Hematopoietic multipotent progenitor cell (in vitro differentiated cells): ENCODE measurements at places on chromosomes 1 and 21.

DNA sequence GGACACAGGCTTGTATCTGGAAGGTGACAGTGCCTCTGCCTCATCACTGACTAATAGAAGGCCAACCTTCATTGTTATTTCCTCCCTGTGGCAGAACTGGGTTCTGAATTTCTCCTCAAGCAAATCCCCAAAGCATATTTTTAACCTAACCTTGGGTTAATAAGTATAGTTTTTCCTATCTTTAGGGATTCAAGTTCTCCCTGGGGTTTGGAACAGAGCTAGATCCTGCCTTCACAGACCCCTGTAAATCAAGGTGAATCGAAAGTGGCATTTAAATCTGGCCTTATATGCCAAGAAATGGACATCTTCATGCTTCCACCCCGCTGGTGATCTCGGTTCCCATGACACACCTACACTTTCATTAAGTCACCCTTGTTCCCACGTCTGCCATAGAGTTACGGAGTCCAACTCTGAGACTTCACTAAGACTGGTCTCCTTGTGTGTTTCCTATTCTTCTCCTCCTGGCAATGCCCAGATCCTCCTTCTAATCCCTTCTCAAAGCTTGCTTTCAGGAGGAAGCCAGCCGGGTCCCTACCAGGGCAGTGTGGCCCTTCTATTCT is 4.3 kb upstream of the CHI3L2 start:
- DNase-seq: no peak

DNA sequence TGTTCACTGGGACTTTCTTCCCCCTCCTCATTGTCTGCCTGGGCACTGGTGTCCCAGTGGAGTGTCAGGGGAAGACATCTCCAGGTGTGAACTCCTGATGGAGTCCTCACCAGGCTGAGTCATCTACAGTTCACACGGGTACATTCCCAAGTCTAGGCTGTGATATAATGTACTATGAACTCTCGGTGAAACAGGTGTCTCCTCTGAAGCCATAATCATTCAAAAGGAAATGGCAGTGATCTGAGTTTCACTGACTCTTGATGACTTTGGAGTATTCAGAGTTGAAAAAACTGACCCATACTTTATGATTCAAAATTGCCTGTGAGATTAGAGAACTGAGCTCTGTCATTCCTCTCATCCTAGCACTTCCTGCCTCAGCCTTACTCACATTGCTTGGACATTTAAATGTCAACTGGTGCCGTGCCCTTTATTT is 9.1 kb downstream of the LAMC2 start:
- DNase-seq: no peak

GRCh38 chr1:26945138-26945537 is 15.1 kb downstream of the KDF1 start:
- DNase-seq: no peak

DNA sequence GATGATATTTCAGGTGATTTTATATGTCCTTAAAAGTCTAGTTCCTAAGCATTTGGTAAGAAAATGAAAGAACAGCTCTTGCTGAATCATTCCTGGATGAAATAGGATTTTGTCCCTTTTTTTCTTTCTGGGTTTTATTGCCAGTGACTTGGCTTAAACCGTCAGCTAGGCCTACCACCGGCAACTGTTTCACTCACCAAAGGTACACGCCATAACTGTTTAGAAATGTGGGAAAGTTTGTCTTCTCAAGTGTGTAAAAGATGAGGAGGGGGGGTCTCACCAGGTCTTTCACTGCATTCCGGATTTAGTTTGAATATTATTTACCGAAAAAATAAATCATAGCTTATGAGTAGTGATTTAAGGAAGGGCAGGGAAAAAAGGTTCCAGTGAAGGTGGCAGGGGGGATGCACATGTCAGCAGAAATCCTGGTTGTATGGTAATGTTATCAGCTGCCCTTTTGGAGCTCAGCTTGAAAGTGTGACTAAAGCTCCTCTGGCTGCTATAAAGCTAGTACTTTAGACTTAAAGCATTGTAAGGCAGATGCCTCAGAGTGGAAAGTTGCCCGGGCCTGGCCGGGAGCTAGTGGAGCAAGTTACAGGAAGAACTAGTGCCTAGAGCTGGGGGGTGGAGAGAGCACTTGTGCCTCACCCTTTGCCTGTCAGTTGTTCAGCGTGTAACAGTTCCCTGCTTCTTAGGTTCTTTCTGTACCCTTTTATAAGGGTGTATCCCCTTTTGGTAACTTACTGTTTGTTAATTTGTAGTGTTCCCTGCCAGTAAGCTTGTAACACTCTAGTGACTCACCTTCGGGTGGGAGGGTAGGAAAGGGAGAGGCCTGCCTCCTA is 3.1 kb downstream of the ATP1A1 start:
- no peak for DNase-seq

DNA sequence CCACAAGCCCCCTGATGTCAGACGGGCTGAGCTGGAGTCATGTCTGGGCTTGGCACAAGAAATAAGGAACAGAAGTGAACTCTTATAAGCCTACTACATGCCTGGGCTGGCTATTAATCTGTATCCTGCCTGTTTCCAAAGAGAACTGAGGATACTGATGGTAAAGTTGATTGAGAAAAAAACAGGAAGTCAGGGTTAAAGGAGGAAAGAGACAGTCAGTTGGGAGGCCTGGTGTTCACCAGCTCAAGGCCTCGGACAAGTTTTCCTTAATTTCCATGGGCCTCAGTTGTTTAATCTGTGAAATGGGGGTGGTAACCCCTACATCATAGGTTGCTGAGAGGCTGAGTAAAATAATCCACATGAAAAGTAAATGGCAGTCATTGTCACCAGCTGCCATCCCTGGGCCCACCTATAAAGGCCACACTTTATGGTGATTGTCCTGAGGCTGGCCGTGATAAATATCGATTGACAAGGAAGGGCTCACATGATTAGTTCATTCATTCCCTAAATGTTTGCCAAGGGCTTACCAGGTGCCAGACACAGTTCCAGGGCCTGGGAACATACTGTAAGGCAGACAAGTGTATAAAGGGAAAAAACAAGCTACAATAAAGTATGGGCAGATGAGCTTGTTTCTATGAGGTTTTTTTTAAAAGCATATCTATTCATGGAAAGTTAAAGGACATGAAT is 2.8 kb downstream of the ALDH4A1 start:
- DNase-seq: peak; percentile 8

DNA sequence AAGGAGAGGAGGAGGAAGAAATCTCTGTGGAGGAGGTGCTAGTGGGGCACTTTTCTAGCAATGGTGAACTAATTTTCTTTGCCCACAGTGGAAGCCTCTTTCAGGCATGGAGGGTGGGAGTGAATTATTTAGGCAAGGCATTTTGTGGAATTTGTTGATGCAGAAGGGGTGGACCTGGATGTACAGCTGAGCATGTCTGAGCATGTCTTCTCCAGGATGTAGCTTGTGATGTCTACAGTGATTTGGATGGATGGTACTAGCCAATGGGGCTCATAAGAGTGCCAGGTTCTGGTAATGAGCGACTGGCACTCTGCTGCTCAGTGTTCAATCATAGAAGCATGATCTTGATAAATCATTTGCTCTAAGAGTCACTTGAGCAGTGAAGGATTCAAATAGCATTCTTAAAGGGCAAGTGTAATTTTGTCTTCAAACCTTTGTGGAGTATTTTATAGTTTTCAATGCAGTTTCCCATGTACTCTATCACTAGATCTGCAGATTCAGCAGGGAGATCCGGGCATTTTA is 153.9 kb upstream of the LMO4 start:
- DNase-seq: no peak

DNA sequence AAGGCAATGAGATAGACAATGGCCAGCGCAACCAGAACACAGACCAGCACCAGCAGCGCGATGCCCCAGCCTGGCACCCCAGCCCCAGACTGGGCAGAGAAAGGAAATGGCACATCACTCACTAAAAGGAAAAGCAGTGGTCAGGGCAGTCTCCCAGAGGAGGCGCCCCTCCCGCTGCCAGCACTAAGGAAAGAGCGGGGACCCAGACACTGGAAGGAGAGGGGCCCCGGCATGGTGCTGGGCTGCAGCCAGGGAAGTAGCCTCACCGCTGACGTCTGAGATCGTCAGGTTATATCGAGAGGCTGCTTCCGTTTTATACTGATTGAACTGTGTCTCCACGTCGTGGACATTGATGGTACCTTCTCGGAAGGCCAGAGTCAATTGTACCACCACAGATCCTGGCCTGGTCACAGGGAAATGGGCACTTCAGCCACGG is 13.8 kb downstream of the TRIM46 start:
- DNase-seq: no peak

- DNase-seq: no peak
These were observed 38.9 kb upstream of the ERO1B start for GRCh38 chr1:236320671-236321070.

GRCh38 chr1:159993911-159994310 is 37.9 kb downstream of the PIGM start:
- DNase-seq: no peak
